NCI-H446 (cell line): ENCODE measurements at places on chromosomes 6 and 20.

DNA sequence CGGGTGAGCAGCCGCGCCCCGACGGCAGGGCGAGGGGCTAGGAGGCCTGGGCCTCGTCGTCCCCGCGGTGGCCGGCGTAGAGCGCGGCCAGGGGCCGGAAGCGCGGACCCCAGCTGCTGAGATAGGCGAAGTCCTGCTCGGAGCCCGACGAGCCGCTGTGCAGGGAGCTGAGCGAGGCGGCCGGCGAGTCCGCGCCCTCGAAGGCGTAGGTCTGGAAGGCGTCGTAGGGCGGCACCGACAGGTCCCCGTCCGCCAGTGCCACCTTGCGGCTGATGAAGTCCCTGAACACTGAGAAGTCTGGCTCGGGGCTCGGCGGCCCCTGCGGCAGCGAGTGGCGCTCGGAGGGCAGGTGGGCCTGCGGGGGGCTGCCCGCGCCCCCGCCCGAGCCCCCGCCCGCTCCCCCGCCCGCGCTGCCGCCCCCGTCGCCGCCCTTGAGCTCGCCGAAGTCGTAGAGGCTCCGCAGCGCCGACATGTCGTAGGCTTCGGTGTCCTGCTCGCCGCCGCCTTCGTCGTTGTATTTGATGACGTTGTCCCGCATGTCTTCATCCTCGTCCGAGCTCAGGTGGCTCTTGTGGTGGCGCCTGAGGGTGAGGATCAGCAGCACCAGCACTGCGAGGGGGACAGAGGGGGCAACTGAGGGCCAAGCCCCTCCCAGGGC lies 56.5 kb downstream of the CD40 start:
- no peak for DNase-seq

DNA sequence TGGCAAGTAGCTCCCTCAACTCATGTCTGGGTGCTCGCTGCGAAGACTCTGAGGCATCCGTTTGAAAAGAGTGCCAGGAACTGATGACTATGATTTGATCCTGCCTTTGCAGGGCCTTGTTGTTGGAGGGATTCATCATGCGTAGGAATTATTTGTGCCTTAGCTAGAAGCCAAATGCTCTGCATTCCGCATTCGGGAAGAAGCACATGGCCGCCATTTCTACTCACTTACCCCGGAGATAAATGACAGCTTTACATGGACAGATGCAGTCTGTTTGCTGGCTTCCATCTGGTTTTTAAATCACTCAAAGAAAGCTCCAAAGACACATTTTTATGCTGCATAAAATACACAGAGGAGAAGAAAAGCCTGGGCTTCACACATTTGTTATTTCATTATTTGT lies 363.3 kb upstream of the CDH4 start:
- DNase-seq: no peak

DNA sequence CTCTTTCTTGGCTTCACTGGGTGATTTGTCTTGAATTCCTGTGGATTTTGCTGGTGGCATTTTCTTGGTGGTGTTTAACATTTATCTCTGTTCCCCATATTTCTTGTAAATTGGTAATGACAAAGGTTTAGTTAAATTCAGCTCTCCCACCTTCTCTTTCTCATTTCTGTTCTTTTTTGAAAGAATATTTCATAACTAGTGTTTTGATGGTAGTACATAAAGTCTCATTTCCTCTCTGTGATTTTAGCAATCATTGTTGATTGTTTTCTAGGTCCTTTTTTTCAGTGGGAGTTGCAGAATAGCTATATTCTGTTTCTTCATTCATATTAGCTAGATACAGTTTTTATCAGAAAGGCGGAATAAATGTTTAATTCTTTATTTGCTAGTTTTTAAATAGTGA lies 73.1 kb downstream of the QKI start:
- no peak for DNase-seq

- no peak for DNase-seq
These were observed 463.6 kb downstream of the HACE1 start for GRCh38 chr6:104396077-104396476.

DNA sequence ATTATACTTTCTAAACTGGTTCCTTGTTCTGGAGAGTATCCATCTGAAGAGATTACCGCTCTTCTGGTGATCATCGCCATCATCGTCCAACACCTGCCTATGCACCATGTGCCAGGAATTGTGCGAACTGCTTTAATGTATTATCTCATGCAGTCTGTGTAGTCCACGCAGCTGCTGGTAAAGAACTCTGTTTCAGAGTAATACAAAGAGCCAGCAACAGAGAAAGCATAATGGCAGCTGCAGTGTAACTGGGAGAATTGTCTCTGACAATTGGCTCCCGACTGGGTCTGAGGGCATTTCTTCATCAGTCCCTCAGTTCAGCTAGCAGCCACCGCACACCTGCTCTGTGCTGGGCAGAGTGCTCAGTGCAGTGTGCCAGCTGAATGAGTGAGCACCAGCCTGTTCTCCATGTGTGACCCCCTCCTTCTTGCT lies 383.4 kb downstream of the GRIK2 start:
- DNase-seq: no peak

DNA sequence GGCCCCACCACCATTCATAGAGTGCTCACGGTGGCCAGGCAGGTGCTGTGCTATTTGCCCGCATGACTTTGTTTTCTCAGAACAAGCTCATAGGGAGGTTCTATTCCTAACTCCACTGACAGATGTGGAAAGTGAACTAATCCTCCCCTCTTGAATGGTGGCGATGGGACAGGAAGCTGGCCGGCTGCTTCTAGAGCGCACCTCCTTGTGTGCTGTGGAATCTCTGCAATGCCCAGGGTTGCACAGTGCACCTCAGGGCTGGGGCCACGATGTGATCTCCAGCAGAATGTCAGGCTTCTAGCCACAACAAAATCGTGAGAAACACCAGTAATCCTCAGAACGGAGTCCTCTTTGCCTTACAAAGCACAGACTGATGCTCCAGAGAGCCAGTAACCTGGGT lies 53.8 kb upstream of the SLC22A23 start:
- DNase-seq: no peak

DNA sequence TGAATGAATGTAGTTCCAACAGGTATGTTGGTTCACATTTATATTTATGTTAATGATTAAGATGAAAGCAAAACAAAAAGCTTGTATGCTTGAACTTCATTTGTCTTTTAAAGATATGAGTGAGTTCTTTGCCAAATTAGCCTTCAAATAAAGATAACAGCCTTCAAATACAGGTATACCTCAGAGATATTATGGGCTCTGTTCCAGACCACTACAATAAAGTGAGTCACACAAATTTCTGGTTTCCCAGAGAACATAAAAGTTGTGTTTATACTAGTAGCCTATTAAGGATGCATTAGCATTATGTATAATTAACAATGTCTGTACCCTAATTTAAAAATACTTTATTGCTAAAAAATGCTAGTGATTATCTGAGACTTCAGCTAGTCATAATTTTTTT lies 245.3 kb upstream of the MAN1A1 start:
- DNase-seq: no peak

- DNase-seq: no peak
These were observed 896 bp upstream of the RNASET2 start for GRCh38 chr6:166957087-166957804.

DNA sequence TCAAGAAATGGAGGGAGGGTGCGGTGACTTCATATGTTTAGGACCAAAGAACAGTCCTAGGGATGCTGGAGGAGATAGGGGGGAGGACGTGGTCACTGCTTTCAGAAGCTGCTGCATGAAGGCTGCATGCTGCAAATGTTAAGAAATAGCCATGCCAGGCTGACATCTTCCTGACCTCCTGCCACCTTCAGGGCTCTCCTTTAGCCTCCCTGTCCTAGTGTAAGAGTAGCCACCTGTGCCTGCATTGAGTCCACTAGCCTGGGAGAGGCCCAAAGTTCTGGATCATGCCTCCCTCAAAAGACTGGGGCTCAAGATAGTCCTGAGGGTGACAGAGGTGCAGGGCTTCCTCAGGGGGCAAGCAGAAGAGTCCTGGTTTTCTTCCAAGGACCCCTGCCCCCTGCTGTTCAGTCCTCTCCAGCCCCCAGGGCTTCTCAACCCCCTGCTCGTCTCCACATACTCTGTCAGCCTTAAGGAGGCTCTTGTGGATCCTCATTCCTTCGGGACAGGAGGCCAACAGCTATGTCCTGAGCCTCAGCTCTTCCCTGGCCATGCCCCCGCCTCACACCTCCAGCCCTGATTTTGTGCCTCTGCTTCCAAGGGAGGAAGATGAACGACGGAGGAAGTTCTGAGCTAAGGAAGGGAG lies 96.3 kb downstream of the MRPL14 start:
- DNase-seq: no peak

- peak; percentile 57 for DNase-seq
These were observed 336.8 kb upstream of the MANEA start for GRCh38 chr6:95240514-95240913.

GRCh38 chr6:5278047-5278446 lies 16.7 kb downstream of the FARS2 start:
- DNase-seq: no peak

GRCh38 chr20:19433371-19434350 lies 221.2 kb downstream of the SLC24A3 start:
- DNase-seq: no peak

DNA sequence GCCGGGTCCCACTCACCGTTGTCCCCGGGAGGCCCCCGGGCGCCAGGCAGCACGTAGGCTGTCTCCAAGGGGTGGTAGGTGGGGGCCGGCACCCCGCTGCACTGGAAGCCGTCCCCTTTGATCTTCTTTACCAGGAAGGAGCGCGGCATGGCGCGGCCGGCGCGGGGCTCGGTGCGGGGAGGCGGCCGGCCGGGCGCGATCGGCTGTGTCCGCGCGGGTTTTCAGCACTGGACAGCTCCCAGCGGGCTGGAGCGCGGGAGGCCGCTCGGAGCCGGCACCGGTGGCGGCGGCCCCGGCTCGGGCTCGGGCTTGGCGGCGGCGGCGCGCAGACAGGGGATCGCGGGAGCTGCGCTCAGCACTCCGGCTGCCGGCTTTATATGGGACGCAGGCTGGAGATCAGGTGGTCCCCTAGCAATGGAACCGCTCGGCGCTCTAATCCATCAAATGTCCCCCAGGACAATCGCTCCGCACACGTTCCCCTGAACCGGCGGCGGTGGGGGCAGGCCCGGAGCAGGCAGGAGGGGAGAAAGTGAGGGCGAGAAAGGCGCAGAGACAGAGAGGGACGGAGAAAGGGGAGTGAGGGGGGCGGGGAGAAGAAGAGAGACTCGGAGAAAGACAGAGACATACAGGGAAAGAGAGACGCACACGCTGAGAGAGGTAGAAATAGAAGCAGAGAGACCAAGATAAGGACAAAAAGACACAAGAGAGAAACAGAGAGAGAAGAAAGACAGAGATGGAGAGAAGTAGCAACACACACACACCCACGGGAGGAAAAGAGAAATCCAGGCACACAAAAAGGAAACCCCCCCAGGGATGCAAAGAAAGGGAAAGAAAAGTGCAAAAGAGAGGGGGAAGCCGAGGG lies at the start of gene SCRT2:
Gene SCRT2 (minus strand): TSS at position 350 of the 862 bp plus-strand sequence. CDS start 201 bp downstream, at position 149.
- peak; percentile 18 for DNase-seq
